ENCODE measurements at places on chromosomes 11 and 22. TPM values are rescaled to one million over a fixed set of nuclear protein-coding genes. Genes with fewer than 3 reads are reported as not detected.
A peak's percentile ranks its signal among the peaks of the same experiment; 100 is the strongest.

ADAMTS15 gene
- 2.4 TPM for total RNA-seq

POLR3H gene
- total RNA-seq = 24.1 TPM

KMT2A gene
- total RNA-seq = 35.9 TPM

NXF1 gene
- total RNA-seq = 10.6 TPM

MFRP gene
- total RNA-seq = not detected

SCUBE2 gene
- 2.9 TPM for total RNA-seq

RAB38 gene
- under 0.01 TPM for total RNA-seq

PGA5 gene
- 0.82 TPM for total RNA-seq

TH gene
- total RNA-seq = 0.82 TPM

DNA sequence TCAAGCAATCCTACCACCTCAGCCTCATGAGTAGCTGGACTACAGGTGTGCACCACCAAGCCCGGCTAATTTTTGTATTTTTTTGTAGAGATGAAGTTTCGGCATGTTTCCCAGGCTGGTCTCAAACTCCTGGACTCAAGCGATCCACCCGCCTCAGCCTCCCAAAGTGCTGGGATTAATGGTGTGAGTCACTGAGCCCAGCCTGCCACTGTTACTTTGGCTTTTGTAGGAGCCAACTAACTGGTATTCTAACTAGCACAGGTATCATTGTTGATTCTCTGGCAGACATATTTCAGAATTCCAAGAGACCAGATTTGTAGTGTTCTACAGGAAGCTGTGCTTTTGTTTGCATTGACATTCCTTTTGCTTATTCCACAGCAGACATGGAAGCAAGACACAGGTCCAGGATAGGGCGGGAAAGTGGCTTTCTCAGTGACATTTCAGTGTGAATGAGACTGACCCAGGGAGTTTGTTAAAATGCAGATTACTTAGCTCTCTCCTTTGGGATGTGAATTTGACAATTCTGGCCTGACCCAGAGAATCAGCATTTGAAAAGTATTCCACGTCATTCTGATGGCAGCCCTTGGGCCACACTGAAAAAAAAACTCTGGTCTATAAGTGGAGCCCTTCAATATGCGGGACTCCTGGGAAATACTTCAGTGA is 52.2 kb upstream of the PAX6 start:
- no peak for DNase-seq

DNA sequence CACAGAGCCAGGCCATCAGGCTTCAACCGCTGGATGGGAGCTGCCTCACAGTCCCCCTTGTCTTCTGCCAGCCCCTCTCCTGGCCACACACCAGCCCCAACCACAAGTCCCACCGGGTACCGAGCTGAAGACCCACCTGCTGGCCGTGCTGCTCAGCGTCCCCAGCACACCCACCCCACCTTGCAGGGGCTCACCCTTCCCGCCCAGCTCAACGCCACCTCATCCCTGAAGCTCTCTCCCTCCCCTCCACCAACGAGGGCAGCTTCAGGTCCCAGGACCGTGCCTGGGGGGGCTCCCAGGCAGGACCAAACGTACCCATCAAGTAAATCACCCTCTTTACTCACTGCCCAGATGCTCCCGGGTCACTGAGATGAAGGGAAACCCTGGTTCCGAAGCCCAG is 141.0 kb downstream of the CRYBB2 start:
- DNase-seq = no peak

GRCh38 chr11:60362241-60362640 is 16.1 kb upstream of the MS4A7 start:
- DNase-seq = no peak

DNA sequence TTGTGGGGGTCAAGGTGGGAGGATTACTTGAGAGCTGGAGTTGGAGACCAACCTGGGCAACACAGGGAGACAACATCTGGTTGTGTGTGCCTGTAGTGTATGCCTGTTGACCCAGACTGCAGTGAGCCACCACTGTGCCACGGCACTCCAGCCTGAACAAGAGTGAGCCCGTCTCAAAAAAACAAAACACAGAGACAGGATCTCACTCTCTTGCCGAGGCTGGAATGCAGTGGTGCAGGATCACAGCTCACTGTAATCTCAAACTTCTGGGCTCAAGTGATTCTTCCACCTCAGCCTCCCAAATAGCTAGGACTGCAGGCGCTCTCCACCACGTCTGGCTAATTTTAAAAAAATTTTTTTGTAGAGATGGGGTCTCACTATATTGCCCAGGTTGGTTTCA is 112.5 kb downstream of the SGSM3 start:
- DNase-seq = no peak

- no peak for DNase-seq
These were observed 114.1 kb downstream of the MAML2 start for GRCh38 chr11:96228910-96229309.

GRCh38 chr11:123838659-123839058 is 32.5 kb upstream of the OR6M1 start:
- no peak for DNase-seq

DNA sequence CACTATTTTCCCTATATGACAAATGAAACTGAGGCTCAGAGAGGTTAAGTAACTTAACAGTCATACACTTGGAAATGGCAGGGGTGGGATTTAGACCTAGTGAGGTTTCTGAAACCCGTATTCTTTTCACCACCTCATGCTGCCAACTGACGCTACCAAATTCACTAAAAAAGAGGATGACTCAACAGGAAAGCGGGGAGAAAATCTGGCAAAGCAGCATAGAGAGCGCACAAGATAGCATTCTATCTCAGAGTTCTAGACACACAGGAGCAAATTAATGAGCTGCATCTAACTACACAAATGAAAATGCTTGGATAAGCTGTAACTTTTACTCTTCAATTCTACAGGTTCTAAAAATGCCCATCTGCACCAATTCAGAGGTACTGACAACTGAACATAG is 136.4 kb downstream of the RBFOX2 start:
- no peak for DNase-seq

DNA sequence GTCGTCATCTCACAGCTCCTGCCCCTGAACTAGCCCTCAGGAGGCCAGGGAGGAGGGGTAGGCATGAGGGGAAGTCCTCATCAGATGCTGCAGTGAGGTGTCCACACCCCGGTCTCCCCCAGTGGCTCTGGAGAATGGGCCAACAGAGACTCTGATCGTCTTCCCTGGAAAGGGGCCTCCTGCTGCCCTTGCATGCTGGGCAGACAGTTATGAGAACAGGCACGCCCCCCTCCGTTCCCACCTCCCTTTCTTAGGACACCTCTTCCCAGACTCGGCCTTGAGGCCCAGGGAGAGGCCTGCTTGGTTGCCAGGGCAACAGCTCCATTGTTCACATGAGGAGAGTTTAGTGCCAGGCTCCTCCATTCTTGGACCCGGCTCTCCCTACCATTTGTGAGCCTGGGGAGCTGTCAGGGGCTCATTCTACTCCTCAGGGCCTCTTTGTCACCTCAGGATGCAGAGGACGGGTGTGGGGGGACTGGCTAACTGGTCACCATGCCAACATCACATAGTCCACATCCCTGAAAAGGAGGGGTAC is 157.7 kb downstream of the TTC17 start:
- DNase-seq = no peak

GRCh38 chr11:64868904-64869570 is 9.4 kb downstream of the EHD1 start:
- DNase-seq = peak; percentile 70

- DNase-seq = no peak
These were observed 8.4 kb upstream of the MMP20 start for GRCh38 chr11:102633385-102634026.

DNA sequence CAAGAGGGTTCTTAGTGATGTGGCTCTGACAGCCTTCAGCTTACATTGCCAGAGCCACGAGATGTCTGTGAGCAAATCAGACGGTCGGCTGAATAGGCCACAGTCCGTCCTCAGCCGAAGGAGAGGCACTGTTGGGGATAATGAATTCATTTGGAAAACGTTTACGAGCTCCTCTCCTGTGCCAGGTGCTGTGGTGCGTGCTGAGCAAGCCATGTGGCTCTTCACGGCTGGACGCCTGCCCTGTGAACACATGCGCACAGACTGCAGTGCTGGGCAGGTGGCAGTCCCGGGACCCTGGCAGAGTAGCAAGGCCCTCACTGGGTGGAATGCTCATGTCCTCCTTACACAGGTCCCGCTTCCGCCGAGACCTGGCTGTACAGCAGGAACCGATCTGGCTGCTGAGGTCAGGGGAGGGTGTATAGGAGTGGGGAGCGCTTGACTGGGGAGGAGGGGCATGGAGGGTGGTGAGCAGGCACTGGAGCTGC is 6.8 kb downstream of the TBC1D22A start:
- no peak for DNase-seq

DNA sequence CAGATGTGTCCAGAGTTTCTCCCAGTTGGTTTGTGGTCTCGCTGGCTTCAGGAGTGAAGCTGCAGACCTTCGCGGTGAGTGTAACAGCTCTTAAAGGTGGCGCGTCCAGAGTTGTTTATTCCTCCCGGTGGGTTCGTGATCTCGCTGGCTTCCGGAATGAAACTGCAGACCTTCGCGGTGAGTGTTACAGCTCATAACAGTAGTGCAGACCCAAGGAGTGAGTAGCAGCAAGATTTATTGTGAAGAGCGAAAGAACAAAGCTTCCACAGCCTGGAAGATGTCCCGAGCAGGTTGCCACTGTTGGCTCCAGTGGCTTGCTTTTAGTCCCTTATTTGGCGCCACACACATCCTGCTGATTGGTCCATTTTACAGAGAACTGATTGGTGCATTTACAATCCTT is 1.8 kb upstream of the PGA3 start:
- DNase-seq = no peak

DNA sequence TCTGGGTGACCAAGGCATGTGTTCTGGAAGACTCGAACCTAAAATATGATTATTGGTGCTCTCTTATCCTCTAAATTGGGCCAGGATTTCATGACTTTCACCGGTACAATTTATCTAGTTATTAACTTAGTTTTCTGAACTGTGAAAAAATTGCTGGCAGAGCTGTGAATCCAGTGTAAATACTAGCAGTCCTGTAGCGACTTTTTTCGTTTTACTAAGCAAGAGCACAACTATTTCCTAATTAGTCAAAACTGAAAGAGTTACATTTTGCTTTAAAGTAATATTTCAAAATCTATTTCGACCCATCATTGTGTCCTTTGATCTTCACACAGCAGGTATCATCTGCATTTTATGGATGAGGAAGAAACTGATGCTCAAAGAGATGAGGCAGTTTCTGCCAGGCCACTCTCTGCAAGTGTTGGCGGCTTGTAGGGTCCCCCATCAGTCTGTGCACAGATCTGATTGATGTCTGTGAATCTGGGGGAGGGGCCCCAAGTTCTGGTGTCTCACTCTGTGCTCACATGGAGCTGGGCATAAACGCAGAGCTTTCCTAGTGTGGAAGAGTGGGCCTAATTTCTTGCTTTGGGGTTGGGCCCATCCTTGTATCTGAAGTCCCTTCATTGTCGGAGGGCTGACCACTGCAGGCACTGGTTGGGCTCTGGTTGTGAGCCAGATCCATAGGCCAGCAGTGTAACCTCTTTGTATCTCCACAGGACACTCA is 1.4 kb upstream of the TRMT2A start:
- no peak for DNase-seq

- no peak for DNase-seq
These were observed 1.0 kb downstream of the ANKRD42 start for GRCh38 chr11:83194281-83195142.

- DNase-seq = no peak
These were observed 2.0 kb downstream of the SCARF2 start for GRCh38 chr22:20435436-20436306.

DNA sequence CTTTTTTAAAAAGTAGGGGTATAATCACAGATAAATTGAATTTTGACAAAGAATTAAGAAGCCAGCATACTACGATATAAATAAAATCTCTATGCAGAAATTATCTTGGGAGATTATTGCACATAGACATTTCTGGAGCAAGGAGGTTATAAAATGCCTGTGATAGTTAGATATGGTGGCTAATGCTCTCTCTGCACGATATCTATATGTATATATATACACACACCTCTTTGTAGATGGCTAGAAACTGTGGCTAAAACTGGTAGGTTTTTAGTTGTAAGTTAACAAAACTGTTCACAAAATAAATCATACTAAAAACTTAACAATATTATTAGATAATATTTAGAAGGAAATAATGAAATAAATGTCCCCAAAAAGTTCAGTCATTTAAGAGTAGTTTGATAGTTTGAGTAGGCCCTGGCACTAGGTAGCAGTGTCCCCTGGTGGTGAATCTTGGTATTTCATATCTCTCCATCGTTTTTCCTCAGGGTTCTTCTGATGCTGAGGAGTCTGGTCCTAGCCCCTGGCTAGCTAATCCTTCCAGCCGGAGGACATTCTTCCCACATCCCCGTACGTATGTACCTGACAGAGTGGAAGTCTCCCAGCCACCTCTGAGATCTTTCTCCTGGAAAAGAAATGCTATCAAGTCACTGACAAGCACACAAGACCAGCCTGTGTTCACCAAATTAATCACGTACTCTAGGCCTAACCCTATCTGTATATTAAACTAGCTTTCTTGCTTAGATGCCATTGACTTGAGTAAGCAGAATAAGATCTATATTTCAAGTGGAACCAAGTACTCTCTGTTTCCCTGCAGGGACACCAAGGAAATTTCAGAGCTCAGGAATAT is 32.2 kb downstream of the ART5 start:
- DNase-seq = no peak

DNA sequence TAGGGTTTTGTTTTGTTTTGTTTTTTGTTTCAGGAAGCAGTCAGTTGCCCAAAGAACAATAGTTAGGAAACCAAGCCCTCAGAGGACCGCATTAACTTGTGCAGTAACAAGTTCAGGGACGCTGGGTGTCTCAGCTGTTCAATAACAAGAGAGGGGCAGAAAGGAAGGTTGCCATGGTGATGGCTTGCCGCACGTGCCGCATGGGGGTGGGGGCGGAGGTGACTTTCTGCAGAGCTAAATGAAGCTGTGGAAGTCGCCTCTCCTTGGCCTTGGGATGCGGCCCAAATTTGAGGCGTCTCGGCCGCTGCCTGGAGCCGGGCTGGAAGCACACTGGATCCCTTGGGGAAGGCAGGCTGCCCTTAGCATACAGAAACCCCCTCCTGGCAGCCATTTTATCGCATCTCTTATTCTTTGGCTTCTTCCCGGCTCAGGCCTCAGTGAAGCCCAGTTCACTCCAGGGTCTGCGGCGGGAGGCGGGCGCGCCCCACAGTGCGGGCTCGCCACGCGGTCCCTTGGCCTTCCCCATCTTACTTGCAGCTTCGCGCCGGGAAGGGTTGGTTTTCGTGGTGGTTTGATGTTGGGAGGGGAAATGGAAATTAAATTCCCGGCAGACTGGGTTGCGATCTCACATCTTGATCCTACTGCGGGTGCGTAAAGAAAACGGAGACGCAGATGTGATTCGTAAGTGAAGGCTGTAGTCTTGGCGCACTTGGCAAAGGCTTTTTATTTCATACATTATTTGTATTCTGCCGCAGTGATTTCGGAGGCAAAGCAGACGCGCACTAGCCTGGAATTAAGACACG is 94.3 kb downstream of the SLC17A6 start:
- no peak for DNase-seq

DNA sequence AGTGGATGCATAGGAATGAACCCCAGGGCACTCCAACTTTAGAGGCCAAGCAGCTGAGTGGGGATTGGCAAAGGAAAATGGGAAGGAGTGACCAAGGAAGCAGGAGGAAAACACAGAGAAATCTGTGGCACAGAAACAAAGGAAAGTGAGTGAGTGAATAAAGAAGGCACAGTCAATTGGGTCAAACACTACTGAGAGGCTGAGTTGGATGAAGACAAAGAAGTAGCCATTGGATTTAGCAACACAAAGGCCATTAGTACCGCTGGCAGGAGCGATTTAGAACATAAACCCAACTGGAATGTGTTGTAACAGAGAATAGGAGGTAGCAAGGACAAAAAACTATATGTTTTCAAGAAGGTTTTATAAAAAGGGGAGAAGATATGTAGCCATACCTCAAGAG is 6.6 kb upstream of the NXPE1 start:
- DNase-seq = no peak

GRCh38 chr11:73648571-73649046 is 2.2 kb downstream of the PLEKHB1 start:
- no peak for DNase-seq

All from frontal cortex (tissue), 4 donors.